ENCODE measurements at places on chromosomes 3 and 15. TPM values are rescaled to one million over a fixed set of nuclear protein-coding genes. Genes with fewer than 3 reads are reported as not detected.

NLGN1 gene
- total RNA-seq: not detected

KNG1 gene
- total RNA-seq: not detected

ANKRD34C gene
- total RNA-seq: not detected

STAC gene
- not detected for total RNA-seq

CCR1 gene
- total RNA-seq: 20.7 TPM

ASB14 gene
- total RNA-seq: not detected

AP3B2 gene
- not detected for total RNA-seq

VPS13C gene
- total RNA-seq: 63.6 TPM

GRCh38 chr3:177195242-177195991 lies 1.9 kb downstream of the TBL1XR1 start:
- peak overlapping the region; percentile 96 for H3K27ac ChIP-seq
- peak overlapping the region; percentile 98 for H3K4me3 ChIP-seq
- peaks cover 63% of the 10 kb centered on the region for H3K4me1 ChIP-seq
- peaks cover 51% of the 10 kb centered on the region for H3K36me3 ChIP-seq
- no peaks in the 10 kb centered on the region for H3K27me3 ChIP-seq
- no peak for DNase-seq

GRCh38 chr15:72835294-72835890 lies 51.8 kb upstream of the ADPGK start:
- H3K27ac ChIP-seq: no peak overlapping the region
- H3K4me3 ChIP-seq: no peak overlapping the region

- peaks cover 58% of the 10 kb centered on the region for H3K4me1 ChIP-seq
- DNase-seq: no peak
- H3K27me3 ChIP-seq: no peaks in the 10 kb centered on the region
- peak overlapping the region; percentile 80 for H3K27ac ChIP-seq
- no peaks in the 10 kb centered on the region for H3K36me3 ChIP-seq
Observed at GRCh38 chr15:73930371-73930770, 4.1 kb downstream of the LOXL1 start.

DNA sequence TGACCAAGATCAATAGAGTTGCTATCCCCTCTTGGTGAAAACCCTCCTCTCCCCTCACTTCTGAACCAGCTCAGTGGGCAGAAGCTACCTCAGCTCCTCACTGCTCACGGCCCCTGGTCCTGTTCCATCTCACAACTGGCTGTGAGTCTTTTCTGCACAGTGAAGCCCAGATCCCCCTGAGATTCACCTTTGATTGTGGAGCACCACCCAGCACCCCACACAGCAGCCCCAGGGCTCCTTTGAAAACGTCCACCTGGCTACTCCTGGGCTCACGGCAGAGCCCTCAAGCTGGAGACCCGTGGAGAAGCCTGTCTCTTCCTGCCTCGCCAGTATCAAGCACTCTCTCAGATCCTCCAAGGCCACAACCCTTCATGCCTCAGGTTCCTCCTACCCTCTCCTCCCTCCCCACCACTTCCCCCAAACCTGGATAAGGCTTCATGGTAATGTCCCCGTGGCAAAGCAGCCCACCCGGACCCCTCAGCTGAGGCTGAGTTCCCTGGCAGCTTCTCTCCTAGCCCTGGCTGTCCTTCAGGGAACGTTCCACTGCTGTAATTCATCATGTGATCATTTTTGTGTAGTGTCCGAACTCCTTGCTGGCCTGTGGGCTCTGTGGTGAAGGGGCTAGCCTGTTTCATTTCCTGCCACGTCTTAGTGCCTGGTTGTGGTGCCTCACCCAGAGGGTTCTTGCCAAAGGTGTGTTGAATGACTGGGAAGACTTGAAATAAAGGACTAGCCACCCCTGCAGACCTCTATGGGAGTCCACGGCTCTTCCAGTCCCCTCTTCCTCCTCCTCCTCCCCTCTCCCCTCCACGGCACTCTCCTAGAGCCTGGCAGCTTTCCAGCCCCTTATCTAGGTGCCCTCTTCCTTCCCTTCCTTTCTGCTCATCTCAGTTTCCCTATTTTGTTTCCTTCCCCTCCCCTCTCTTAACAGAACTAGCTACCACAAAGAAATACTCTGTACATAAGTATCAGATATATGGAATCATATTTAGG lies 44.5 kb downstream of the KY start:
- H3K4me3 ChIP-seq: no peak overlapping the region
- H3K36me3 ChIP-seq: no peaks in the 10 kb centered on the region
- no peak for DNase-seq

DNA sequence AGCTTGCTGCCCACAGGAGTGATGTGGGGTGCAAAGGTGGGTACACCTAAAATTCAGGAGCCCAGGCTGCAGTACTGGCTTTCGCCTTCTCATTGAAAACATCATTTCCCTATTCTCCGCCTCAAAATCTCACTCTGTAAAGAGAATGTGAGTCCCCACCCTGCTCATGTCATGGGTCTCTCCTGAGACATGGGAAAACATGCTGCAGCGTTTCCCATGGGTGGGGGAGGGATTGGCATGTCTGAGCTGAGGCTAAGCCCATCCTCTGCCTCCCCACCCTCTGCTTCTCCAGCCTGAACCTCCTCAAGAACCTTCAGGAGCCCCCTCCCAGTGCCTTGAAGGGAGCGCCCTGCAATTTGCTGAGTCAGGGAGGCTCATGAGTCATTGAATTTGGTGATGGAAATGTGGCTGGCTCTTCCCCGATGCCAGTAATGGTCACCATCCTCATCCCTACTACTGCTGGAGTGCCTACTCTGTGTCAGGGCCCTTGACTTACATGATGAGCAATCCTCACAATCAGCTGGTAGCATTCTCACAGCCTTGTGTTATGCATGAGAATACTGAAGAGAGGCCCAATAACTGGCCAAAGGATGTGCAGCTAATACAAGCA lies 28.8 kb downstream of the WNT5A start:
- H3K27me3 ChIP-seq: no peaks in the 10 kb centered on the region
- no peak overlapping the region for H3K4me3 ChIP-seq
- no peak overlapping the region for H3K27ac ChIP-seq
- H3K4me1 ChIP-seq: no peaks in the 10 kb centered on the region
- no peak for DNase-seq

GRCh38 chr15:70126362-70126761 lies 28.6 kb upstream of the TLE3 start:
- H3K27ac ChIP-seq: no peak overlapping the region
- no peak for DNase-seq
- no peaks in the 10 kb centered on the region for H3K4me1 ChIP-seq
- H3K36me3 ChIP-seq: no peaks in the 10 kb centered on the region
- H3K27me3 ChIP-seq: peaks cover 22% of the 10 kb centered on the region
- H3K4me3 ChIP-seq: no peak overlapping the region

DNA sequence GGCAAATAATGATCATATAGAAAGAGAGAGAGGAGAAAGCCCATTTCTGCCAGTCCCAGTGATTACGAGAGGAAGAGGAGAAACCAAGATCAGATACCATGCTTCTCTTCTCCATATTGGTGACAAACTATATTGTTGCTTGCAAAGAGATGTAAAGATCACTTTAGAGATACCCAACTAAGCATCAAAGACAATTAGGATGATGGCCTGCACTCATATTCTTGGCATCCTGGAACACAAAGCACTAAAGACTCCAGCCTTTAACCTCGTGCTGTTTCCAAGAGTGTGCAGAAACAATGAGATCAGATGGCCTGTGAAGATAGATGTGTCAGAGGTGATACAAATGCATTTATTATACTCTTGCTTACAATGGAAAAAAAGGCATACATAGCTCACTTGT lies 170.7 kb upstream of the TP63 start:
- DNase-seq: no peak
- H3K4me1 ChIP-seq: no peaks in the 10 kb centered on the region
- H3K27me3 ChIP-seq: no peaks in the 10 kb centered on the region
- H3K4me3 ChIP-seq: no peak overlapping the region

DNA sequence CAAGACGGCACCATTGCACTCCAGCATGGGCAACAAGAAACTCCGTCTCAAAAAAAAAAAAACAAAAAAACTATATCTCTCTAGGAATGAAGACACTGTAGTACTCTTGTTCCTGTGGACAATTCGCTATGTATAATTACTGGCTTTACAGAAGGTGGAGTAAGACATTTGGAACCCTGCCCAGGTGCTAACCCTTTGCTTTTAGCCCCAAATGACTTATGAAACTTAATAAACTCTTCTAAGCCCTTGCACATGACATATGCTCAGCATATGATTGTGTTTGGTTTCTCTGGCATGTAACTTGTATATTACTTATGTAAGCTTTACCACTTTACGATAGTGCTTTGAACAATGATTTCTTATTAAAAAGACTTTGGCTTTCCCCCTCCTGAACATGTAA lies 27.3 kb upstream of the PRTG start:
- H3K27ac ChIP-seq: no peak overlapping the region
- H3K4me1 ChIP-seq: peaks cover 6% of the 10 kb centered on the region

GRCh38 chr15:94164971-94165370 lies 66.4 kb upstream of the MCTP2 start:
- no peak overlapping the region for H3K4me3 ChIP-seq
- DNase-seq: no peak
- H3K27ac ChIP-seq: no peak overlapping the region
- H3K4me1 ChIP-seq: peaks cover 9% of the 10 kb centered on the region
- peaks cover 10% of the 10 kb centered on the region for H3K27me3 ChIP-seq

- no peak overlapping the region for H3K4me3 ChIP-seq
- peaks cover 64% of the 10 kb centered on the region for H3K27me3 ChIP-seq
- no peak overlapping the region for H3K27ac ChIP-seq
- H3K36me3 ChIP-seq: no peaks in the 10 kb centered on the region
- DNase-seq: no peak
Observed at GRCh38 chr15:68435966-68436365, 4.0 kb upstream of the ITGA11 start.

- H3K27ac ChIP-seq: no peak overlapping the region
- no peak for DNase-seq
- no peaks in the 10 kb centered on the region for H3K36me3 ChIP-seq
- peaks cover 2% of the 10 kb centered on the region for H3K27me3 ChIP-seq
- no peaks in the 10 kb centered on the region for H3K4me1 ChIP-seq
Observed at GRCh38 chr3:141070229-141070628, 19.1 kb downstream of the SPSB4 start.

GRCh38 chr3:105359098-105359762 lies 7.5 kb upstream of the ALCAM start:
- no peak overlapping the region for H3K27ac ChIP-seq
- H3K4me3 ChIP-seq: no peak overlapping the region
- peaks cover 32% of the 10 kb centered on the region for H3K27me3 ChIP-seq
- peaks cover 5% of the 10 kb centered on the region for H3K4me1 ChIP-seq
- H3K36me3 ChIP-seq: no peaks in the 10 kb centered on the region
- no peak for DNase-seq

DNA sequence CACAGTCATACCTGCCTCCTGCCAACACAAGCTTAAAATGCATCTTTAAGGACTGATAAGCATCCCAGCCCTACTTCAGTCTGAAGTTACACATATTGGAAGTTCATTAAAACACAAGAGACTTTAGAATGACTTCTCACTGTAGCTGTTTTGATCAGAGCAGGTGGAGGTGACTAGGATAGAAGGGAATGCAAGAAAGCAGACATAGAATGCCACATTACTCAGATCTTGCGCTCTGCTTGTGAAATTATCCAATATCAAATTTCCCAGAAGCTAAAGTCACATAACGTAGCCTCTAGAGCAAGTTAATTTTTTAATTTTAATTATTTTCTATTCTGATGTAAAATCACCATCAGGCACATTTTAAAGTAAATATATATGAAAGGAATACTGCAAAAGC lies 306.5 kb downstream of the PLOD2 start:
- no peak overlapping the region for H3K27ac ChIP-seq
- H3K4me3 ChIP-seq: no peak overlapping the region
- no peaks in the 10 kb centered on the region for H3K27me3 ChIP-seq
- no peak for DNase-seq
- no peaks in the 10 kb centered on the region for H3K4me1 ChIP-seq
- H3K36me3 ChIP-seq: no peaks in the 10 kb centered on the region

- H3K27ac ChIP-seq: no peak overlapping the region
- DNase-seq: no peak
- H3K4me3 ChIP-seq: no peak overlapping the region
- no peaks in the 10 kb centered on the region for H3K4me1 ChIP-seq
- H3K27me3 ChIP-seq: no peaks in the 10 kb centered on the region
- H3K36me3 ChIP-seq: no peaks in the 10 kb centered on the region
Observed at GRCh38 chr3:95343228-95343627, 1280.4 kb downstream of the NSUN3 start.

DNA sequence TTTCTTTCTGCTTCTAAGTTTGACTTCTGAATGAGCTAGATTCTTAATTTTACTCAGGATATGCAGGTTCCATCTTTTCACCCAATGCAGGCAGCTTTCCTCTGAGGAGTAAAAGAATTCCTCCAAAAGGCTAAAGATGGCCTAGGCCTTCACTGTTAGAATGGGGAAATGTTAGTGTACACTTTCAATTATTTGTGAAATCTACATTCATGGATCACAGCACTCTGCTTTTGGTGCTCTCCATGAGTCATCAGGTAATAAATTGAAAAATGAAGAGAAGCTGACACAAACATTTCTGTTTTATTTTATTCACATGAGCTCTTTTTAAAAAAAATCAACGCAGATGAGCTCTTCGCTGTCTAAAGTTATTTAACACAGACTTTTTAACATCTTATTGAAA lies 502.5 kb upstream of the GOLIM4 start:
- no peaks in the 10 kb centered on the region for H3K27me3 ChIP-seq
- H3K4me1 ChIP-seq: no peaks in the 10 kb centered on the region
- H3K4me3 ChIP-seq: no peak overlapping the region

DNA sequence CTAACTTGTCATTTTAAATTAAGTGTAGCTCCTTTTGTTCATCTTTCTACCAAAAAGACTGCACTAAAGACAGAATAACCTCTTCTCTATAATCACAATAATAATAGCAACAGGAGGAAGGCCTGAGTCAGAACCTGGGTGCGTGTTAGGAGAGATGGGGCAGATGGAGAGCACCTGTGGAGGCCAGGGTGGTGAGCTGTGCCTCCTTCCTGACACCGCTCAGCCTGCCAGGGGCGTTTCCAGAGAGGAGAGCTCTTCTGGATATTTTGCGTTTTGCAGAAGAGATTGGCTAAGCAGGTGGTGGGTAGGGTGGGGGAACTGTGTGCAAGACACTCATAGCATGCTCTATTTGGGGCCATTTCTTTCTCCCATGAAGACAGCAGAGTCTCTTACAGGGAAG lies 83.5 kb downstream of the MEGF11 start:
- no peak overlapping the region for H3K27ac ChIP-seq
- DNase-seq: no peak
- no peaks in the 10 kb centered on the region for H3K4me1 ChIP-seq
- peaks cover 9% of the 10 kb centered on the region for H3K27me3 ChIP-seq
- no peaks in the 10 kb centered on the region for H3K36me3 ChIP-seq

DNA sequence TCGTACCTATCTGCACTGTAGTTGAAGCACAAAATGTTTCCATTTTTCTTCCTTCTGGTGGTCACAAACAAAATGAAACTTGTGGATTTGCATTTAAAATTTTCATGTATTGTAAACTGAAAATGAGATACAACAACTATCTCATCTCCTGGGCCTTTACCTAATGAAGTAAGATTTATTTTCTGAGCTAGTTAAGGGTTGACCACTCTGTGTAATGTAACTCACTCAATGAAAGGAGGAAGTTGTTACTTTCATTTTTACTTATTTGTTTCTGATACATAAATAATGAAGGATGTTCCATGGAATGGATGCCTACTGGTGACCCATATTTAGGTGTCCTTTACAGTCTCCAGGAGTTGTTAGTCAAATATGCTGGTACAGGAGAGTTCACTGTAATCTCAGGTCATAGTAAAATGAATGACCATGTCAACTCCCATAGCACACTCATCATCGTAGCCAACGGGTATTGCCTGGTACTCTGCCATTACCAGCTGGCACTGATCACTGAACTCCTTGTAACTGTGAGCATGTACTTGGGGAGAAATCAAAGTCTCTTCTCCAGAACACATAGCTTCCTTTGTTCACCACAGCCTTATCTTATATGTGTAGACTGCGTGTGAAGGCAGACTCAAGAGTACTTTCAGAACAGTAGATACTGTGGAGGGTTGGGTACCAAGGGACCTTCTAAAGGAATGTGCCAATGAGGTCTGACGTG lies 474.2 kb upstream of the ROBO2 start:
- no peaks in the 10 kb centered on the region for H3K27me3 ChIP-seq
- no peak for DNase-seq
- H3K36me3 ChIP-seq: no peaks in the 10 kb centered on the region
- no peak overlapping the region for H3K27ac ChIP-seq
- H3K4me3 ChIP-seq: no peak overlapping the region
